T-helper 2 cell treated with Interferon-gamma antibody and Interleukin-4, amounts not matched to agents 5 μg/mL and 100 μg/mL, for 36 hours (primary cell): ENCODE measurements at places on chromosomes 7 and 10.

DNA sequence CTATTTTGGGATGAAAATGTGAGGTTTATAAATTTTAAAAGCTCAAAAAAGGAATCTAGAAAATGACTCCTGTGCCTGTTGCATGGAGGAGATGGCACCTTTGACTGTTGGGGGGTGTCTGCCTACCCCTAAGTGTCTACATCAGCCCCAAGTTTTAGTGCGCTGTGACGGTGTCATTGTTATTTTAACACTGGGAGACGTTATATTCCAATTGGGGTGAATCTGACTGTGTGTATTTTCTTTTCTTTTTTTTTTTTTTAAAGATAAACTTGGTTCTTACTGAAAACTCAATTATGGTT lies 517 bp downstream of the SRGN start:
- DNase-seq = no peak

- no peak for DNase-seq
Measured at GRCh38 chr7:129789652-129790051, 163.1 kb downstream of the UBE2H start.

GRCh38 chr7:112023786-112024185 lies 182.4 kb downstream of the DOCK4 start:
- no peak for DNase-seq

DNA sequence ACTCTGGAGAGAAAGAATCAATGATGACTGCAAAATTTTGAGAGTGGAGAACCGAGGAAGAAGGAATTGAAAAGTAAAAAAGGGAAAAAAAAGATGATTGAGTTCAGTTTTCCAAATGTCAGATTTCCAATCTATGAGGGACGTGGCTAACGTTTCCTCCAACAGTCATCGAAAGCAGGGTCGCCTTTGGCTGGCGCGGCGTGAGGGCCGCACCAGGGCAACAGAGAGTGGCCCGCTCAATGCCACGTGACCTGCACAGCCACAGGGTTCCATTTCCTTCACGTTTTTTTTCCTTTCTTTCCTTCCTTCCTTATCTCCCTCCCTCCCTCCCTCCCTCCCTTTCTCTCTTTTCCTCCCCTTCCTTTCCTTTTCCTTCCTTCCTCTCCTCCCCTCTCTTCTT lies 101.9 kb downstream of the WDR37 start:
- DNase-seq = no peak

DNA sequence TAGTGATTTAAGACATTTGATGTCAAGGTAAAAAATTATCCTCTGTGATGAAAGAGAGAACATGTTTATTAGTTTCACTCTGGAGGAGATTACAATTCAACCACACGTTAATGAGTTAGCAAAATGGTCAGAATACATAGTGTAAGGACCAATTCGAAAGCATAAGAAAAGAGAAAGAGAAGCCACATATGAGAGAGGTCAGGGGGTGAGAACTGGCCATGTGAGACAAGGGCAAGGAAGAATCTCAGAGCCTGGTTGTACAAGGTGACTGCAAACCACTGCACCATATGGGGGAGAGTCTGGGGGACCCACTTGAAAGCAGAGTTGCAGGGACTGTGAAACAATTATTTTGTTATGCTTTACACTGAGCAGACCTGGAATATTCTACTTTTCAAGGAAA lies 27.7 kb upstream of the BET1 start:
- DNase-seq = no peak
